ENCODE measurements at places on chromosomes 6 and 20.

- DNase-seq = no peak
Measured at GRCh38 chr6:139253656-139254055, 38.1 kb downstream of the TXLNB start.

- DNase-seq = peak; percentile 20
Measured at GRCh38 chr6:105994118-105994590, 92.0 kb upstream of the PRDM1 start.

- no peak for DNase-seq
Measured at GRCh38 chr20:41002842-41003142, 25.8 kb upstream of the TOP1 start.

- no peak for DNase-seq
Measured at GRCh38 chr6:131366223-131366622, 206.8 kb upstream of the ARG1 start.

DNA sequence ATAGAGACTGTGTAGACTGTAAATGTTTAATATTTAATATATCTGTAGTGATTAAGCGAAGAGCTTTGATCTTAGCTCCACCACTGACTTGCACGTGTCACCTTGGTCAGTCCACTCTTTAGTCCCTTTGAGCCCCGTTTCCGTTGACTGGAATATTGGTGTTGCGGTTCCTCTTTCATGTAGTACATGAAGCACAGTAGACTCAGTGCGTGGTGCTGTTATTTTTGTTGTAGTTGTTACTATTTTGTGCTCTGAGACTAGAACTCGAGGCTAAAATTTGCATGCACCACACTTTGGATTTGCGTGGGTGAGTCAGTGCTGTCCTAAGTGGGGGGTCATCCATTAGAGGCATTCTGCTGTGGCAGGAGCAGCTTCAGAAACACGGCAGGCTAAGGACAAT lies 291.4 kb downstream of the QKI start:
- no peak for DNase-seq

DNA sequence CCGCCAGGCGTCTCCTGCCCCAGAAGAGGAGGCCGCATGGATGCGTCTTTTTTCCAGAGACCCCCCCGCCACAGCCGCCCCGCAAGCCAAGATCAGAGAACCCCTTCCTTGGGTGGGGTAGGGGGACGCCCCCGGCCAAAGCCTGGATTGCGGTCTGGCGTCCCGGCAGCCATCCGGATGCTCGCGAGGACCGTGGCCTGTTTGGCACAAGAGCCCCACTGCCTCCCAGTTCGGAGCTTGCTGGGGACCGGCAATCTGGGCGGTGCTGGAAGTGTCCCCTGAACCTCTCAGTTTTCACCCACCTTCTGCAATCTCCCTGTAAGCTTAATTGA lies 924 bp downstream of the FAM162B start:
- no peak for DNase-seq
